Activated CD8-positive, alpha-beta memory T cell treated with anti-CD3 and anti-CD28 coated beads, Interleukin-2, amount 10 ng/mL, durations not matched to agents 7 days and 5 days (primary cell): ENCODE measurements at places on chromosomes 3 and 15. TPM values are rescaled to one million over a fixed set of nuclear protein-coding genes. Genes with fewer than 3 reads are reported as not detected.

TGM4 gene
- not detected for total RNA-seq

SIDT1 gene
- 51.9 TPM for total RNA-seq

NPHP3 gene
- total RNA-seq = 13.2 TPM

CHRNA5 gene
- 2.3 TPM for total RNA-seq

DOCK3 gene
- total RNA-seq = 3.4 TPM
